ENCODE measurements at places on chromosomes 3 and 15.

DNA sequence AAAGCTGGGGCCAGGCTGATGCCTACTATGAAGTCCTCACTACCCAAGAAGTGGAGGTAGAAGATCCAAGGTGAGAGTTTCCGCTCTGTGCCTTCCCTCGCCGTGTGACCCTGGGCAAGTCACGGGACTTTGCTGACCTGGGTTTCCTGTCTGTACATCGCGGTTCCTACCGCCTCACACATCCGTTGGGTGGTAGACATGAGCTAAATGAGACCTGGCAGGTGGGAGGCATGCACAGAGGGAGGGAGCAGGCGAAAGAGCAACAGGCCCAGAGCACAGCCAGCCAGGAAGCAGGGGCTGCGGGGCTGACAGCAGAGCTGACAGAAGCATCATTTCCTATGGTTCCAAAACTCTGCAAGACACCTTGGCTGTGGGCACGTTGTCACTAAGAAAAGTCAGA lies 157.3 kb upstream of the BHLHE40 start:
- no peak for DNase-seq

GRCh38 chr3:58466899-58467563 lies 24.9 kb upstream of the KCTD6 start:
- no peak for DNase-seq

DNA sequence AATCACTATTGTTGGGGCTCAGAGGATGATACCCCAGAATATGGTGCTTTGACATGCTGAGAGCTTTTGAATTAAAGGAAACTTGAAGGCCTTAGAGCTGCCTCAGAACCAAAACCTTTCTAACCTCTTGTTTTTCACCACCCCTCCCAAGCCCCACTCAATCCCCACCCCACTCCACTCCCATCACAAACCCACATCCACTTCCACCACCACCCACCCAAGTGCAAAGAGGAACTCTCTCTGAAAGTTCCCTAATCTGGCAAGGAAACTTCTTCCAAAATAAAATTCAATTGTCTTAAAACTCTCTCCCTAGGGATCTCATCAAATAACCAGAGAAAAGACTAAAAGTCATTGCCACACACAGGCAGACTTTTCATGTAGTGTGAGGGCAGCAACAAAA lies 301.2 kb upstream of the ARHGEF26 start:
- DNase-seq, result no peak

- DNase-seq, result no peak
Observed at GRCh38 chr15:68057034-68057433, 2.9 kb downstream of the PIAS1 start.

- no peak for DNase-seq
Observed at GRCh38 chr3:181173227-181173626, 183.7 kb upstream of the DNAJC19 start.

DNA sequence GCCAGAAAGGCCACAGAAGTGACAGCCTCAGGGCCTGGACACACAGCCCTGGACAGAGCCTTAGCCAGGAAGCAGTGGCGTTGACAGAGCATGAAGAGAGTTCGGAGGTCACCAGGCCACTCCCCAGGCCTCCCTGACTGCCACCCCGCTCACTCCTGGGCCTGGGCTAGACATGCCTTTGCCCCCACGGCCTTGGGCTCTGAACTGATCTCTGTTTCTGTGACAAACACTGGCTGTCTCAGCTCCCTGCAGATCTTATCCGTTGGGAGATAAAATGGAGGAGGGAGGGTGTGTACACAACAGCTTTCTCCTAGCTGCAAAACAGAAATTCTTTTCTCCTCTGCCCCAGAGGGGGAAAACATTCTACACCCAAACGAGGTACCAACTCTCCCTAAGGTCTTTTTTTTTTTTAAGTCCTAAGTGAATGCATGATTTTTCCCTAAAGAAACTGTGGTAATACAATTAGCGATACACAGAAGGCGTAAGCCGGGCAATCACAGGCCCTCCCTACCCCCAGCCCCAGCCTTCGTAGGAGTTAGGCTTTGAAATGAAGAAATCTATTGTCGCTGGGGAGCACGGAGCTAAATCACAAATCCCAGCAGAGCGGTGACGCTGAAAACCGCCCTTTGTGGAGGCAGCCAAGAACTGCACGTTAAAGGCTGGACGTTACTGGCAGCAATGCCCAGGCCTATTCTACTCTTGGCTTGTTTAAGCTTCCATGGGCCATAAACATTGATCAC lies 45.0 kb downstream of the SRGAP3 start:
- peak; percentile 82 for DNase-seq

DNA sequence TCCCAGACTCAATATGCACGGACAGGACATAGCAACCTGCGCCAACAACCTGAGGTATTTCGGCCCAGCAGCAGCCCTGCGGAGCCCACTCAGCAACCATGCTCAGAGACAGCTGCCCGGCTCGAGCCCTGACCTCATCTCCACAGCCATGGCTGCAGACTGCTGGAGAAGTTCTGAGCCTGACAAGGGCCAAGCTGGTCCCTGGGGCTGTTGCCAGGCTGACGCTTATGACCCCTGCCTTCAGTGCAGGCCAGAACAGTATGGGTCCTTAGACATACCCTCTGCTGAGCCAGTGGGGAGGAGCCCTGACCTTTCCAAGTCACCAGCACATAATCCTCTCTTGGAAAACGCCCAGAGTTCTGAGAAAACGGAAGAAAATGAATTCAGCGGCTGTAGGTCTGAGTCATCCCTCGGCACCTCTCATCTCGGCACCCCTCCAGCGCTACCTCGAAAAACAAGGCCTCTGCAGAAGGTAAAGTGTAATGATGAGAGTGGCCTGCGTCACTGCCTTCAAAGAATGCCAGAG lies 25.5 kb downstream of the TMEM41A start:
- no peak for DNase-seq

- DNase-seq, result no peak
Observed at GRCh38 chr3:11045536-11045935, 53.0 kb downstream of the SLC6A1 start.

DNA sequence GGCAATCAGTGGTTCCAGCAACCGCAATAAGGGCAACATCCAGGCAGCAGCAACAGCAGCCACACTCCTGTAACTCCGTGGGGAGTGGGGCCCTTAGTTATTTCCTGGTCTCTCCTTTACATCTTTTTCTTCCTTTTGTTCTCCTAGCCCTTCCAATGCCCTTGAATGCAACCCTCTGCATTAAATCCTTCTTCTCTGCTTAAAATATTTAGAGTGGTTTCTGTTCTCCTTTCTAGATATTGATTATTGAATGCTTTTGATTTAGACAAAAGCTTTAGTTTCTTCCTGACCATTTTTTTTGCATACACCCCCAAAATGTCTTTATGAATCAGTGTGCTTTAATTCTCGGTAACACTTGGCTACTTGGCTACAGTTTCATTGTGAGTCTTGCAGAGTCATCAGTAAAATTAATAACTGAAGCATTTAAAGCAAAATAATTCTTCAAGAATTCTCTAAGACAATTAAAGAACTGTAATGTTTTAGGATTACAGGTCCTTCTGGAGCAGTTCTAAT lies 586.1 kb downstream of the MECOM start:
- no peak for DNase-seq

- no peak for DNase-seq
Observed at GRCh38 chr3:112012205-112012992, 13.7 kb downstream of the TAGLN3 start.

GRCh38 chr3:43766672-43767465 lies 76.1 kb downstream of the ABHD5 start:
- no peak for DNase-seq

DNA sequence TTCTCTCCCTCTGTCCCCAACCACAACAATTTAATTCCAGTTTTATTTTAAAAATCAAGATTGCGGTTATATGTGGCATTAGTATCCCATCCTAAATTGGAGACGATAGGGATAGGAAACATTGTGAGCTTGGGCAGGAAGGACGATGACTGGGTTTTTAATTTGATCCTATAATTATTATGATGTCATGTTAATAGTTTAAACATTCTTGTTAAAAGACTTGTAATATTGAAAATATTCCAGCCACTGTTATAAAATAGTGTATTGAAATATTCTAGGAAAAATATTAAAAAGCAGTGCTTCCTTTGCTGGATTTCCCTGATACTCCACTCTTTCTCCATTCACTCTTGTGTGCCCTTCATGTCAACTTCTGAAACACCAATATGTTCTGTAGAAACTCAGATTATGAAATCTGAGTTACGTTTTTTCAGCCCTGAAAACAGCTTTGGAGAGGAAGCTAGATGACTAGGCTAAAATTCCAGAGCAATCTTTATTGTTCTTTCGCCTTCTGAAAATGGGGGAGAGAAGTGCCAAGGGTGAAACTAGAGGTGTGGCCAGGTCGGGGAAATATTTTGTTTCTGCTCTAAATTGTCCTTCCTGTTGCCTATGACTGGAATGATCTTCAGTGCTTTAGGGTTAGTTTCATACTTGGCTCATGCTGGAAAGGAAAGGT lies 46.1 kb upstream of the MAP3K13 start:
- no peak for DNase-seq

GRCh38 chr15:80247320-80247719 lies 4.7 kb downstream of the CTXND1 start:
- no peak for DNase-seq

GRCh38 chr3:175432376-175433025 lies 573.4 kb downstream of the NAALADL2 start:
- no peak for DNase-seq

DNA sequence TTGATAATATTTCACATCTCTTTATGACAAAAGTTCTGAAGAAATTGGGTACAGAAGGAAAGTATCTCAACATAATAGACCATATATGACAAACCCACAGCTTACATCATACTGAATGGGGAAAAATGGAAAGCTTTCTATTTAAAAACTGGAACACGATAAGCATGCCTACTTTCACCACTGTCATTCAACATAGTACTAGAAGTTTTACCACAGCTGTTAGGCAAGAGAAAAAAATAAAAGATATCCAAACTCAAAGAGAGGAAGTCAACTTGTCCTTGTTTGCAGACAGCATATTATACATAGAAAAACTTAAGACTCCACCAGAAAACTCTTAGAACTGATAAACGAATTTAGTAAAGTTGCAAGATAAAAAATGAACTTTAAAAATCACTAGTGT lies 40.3 kb downstream of the COPS2 start:
- DNase-seq, result no peak

- DNase-seq, result no peak
Observed at GRCh38 chr15:89958107-89958805, 42.9 kb upstream of the ZNF710 start.

DNA sequence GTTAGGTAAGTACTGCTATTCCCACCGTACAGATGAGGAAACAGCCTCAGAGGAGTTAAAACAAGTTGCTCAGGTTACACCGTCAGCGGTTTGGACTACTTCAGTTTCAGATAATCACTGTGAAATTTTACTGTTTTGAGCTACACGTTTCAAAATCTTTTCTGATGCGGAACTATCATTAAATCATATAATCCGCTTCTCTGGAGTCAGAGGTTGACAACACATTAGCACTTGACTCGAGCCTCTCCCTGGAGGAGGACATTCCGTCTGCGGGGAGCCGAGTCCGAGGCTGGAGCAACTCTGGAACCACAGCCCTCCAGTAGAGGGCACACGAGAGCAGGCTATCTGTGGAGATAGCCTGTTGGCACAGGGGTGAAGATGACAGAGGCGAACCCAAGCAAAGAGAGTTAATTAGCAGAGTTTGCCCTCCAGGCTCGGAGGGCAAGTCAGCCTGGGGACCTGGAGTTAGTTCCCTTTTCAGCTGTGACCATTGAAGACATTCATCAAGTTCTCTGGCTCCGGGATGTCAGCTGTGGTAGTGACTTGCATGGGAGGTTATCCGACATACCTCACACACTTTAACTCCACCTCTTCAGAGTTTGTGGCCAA lies 131.2 kb downstream of the IGF1R start:
- peak; percentile 76 for DNase-seq

Data from globus pallidus (tissue), 1 donor.